Psoas muscle (tissue), 8 donors: ENCODE measurements at places on chromosomes 11 and 22.
A peak's percentile ranks its signal among the peaks of the same experiment; 100 is the strongest.

DNA sequence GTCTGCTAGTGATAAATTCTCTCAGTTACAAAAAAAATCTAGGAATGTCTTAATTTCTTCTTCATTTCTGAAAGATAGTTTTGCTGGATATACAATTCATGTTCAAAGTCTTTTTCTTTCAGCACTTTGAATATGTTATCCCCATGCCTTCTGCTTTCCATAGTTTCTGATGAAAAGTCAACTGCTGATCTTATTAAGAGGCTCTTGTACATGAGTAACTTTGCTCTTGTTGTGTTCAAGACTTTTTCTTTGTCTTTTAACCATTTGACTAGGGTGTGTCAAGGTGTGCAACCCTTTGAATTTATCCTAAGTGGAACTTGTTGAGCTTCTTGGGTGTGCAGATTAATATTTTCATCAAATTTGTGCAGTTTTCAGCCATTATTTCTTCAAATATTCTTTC is 22.1 kb upstream of the ACCSL start:
- no peak for DNase-seq

DNA sequence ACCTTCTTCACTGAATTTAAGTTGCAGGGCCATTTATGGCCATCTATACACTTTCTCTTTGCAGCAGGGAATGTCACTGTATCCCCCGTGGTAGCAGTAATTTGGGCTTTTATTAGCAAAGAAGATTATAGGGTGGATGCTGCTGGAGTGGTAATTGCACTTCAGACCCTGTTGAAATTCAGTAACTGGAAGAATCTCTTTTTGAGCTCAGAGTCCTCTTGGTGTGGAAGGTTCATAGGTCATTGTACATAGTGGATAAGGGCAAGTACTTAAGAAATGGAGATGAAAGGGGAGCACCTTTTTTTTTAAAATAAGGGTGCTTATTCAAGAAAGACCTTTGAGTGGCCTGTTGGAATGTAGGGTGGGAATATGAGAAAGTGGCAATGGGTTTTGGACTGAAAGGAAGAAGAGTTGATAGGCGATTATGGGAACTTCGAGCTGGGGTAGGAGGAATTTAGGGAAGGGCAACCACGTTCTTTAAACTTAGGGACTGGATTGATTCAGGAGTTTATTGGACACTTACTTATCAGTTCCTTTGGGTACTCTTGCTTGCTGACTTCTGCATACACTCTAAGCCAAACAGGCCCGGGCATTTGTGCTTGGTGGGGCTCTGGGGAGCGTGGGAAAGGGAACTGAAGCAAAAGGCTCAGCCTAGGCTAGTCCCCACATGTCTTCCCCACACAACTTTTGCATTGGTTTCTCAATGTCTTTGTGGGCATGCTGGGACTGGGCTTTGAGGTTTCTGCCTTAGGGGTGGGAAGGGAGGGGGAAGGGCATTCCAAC is 26.5 kb downstream of the CTNND1 start:
- no peak for DNase-seq

DNA sequence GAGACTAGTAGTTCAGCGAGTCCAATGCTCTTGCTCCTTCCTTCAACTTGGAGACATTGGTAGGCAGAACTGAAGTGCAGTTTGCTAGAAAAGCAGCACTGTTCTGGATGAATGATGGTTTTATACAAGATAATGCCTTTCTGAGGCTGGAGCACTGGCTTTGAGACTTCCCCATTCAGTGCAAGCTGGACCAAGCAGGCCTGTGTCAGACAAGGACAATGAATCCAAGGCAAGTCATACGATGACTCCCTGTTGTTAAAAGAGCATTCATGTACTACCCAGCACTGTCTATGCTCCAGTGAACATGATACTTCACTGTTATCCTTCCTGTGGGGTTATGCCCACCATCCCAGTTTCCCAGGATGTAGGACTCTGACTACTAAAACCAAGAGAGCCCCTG is 242.3 kb upstream of the RAG2 start:
- DNase-seq: no peak

GRCh38 chr22:50597097-50597496 is 3.5 kb upstream of the MAPK8IP2 start:
- no peak for DNase-seq

DNA sequence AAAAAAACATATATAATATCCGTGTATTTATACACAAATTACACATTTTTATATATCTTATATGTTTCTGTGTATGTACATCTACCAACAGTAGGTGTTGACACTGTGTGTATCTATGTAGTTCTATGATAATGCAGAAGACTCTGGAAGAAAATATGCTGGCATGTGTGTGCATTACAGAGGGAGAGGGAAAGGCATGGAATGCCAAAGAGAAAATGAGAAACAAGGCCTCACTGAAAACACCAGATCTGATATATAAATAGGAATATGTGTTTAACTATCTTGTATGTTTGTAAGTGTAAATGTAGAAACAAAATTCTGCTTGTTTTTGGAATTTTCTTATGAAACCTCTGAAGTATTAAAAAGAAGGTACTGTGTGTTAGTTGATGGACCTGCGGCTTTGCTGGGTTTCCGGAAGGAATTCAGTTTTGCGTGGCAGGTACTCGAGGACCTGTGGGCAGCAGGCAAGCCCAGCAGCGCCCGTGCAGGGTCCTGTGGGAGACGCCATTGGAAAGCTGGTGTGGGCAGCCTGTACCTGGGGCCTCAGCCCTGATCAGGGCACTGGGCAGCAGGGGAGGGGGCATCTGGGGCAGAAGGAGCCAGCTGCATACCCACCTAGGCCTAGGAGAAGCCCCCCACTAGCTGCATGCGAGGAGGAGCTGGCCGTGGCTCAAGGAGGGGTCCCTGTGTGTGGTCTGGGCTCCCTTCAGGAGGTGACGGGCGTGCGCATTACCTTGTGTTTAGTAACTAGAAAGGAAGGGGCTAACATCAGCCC is 7.6 kb upstream of the TRMU start:
- no peak for DNase-seq

GRCh38 chr11:14677146-14677545 is 33.5 kb downstream of the PDE3B start:
- no peak for DNase-seq

GRCh38 chr11:19393941-19394340 is 153.2 kb upstream of the E2F8 start:
- DNase-seq: no peak

GRCh38 chr22:36758792-36759271 is 17.1 kb downstream of the IFT27 start:
- DNase-seq: no peak

- DNase-seq: no peak
These were observed 155.1 kb upstream of the SOX6 start for GRCh38 chr11:16511116-16512114.

DNA sequence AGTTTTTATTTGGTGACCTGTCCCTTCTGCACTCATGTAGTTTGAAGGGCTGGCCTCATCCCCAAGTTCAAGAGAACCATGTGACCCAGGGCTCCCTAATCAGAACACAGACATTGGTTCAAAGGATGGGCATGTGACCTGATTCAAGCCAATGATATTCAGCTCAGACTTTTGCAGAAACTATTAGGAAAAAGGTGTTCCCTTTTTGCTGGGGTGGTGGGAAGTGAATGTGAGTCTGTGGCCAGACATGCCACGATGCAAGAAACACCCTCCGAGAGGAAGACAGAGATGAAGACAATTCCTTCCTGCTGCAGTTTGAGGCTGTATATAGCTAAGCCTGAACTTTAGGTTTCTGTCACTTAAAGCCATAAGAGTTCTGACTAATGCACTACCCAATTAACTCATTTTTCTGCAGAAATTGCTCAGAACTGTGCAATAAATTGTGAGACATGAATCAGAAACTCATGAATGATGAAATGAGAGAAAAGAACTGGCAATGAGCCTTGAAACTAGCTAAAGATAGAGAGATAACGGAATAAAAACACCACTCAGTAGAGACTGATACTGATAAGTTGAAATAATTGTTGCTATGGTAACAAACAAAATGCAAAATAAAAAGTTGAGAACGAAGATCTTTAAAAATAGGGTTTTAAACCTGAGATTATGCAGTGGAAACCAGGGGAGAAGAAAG is 9.2 kb upstream of the MAPK1 start:
- DNase-seq: no peak

DNA sequence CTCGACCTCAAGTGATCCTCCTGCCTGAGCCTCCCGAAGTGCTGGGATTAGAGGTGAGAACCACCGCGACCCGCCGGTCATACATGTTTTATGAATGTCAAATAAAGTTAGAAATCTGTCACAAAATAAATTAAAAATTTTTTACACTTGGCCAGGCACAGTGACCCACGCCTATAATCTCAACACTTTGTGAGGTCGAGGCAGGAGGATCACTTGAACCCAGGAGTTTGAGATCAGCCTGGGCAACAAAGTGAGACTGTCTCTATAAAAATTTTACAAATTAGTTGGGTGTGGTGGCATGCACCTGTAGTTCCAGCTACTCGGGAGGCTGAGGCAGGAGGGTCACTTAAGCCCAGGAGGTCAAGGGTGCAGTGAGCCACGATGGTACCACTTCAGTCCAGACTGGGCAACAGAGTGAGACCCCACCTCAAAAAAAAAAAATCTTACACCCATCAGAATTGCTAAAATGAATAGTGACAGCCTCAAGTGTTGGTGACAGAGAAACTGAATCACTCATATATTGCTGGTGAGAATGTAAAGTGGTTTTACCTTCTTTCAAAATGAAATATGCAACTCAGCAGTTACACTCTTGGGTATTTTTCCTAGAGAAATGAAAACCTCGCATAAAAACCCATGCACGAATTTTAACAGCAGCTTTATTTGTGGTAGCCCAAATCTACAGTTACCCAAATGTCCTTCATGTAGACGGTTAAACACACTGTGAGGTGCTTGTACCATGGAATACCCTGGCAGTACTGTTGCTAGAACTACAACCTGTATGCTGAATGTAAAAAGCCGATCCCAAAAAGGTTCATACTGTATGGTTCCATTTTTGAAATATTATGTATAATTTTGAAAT is 55.4 kb downstream of the MED15 start:
- peak; percentile 19 for DNase-seq

DNA sequence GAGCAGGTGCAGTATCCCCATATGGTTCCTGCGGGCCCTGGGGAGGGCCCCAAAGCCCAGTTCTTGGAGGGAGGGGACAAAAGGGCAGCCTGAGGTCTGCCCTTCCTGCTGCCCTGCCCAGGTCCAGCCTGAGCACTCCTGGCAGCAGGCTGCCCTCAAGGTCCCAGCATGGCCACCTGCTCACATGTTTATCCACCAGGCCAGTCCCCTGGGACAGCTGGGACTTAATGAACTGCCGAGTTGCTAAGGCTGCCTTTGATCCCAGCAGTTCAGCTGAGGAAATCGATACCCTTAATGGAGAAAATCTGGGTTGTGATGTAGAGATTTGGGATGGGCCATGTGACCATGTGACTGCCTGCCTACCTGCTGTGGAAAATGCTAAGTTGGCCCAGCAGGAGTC is 146.2 kb downstream of the TRIM29 start:
- DNase-seq: no peak

DNA sequence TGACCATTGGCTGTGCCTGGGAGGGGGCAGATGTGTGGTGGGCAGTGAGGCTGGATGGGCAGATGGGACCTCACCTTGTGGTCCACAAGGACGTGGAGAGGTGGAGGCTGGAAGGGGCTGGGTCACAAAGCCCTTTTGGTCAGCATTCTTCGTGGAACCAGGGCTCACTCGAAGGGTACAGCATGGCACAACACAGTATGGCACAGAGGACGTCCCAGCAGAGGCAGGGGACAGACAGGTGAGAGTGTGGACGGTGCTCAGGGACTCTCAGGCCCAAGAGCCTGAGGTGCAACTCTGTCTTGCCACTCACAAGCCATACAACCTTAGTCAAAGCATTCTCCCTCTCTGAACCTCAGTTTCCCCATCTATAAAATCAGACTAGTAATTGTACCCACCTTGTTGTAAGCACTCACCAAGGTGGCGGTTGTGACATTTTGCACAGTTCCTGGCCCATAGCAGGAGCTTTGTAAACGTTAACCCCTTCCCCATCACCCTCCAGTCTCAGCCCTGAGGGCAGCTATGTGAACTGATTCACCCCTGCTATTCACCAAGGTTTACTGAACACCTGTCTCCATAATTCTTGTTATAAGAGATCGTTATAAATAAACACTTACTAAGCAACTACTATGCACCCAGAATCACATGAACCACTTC is 11.6 kb upstream of the TSKU start:
- no peak for DNase-seq

GRCh38 chr22:22703715-22704114 is 59.3 kb downstream of the GGTLC2 start:
- DNase-seq: no peak

DNA sequence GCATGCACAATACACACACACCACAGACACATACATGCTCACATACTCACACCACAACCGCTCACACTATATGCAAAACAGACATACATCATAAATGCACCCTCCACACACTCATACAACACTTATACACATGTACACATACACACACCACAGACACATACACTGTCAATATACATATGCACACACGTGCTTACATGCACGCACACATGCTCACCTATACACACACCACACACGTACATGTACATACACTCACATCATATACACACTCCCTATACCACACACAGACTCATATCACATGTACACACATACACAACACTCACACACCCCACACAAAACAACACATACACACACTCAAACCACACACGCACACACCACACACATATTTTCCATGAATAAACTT is 885.3 kb downstream of the TBC1D22A start:
- no peak for DNase-seq

GRCh38 chr11:65571940-65572339 is 398 bp upstream of the FAM89B start:
- DNase-seq: no peak

GRCh38 chr11:78419327-78419726 is 1.7 kb upstream of the GAB2 start:
- peak; percentile 59 for DNase-seq

- no peak for DNase-seq
These were observed 126.8 kb downstream of the LARGE1 start for GRCh38 chr22:33793475-33793874.

GRCh38 chr11:134150195-134150903 is 73.4 kb downstream of the NCAPD3 start:
- DNase-seq: no peak

DNA sequence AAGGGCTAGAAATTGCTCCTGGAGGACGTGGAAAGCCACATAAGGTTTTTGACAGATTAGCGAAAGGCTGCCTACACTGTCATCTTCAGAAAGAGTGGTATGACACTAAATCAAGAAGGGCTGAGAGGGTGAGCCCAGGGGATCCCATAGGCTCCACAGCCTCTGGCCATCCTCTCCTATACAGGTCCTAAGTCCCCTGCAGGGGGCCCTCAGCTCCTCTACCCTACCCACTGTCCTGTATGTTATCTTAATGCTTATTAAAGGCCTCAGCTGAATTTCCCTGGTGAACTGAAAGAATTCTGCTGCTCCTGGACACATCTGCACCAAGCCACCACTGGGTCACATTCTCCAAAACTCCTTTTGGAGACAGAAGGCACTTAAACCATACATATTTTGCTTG is 7.9 kb downstream of the KLHL22 start:
- no peak for DNase-seq
